ENCODE measurements at places on chromosomes 12 and 14.

DNA sequence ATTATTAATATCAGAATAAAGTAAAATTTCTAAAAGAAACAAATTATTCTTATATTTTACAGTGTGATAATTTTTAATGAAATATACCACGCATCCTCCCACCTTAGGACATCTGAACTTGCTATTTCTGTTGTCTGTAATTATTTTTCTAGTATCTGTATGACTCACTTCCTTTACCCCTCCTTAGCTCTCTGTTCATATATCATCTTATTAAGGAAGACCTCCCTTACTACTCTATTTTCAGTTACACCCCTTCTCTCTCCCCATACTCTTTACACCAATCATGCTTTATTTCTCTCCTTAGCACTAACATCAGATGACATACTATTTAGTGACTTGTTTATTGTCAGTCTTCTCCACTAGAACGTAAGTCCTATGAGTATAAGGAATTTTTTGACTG, 34.2 kb upstream of the C12orf50 start:
- DNase-seq, result no peak

GRCh38 chr14:61296151-61296550, 15.0 kb upstream of the TMEM30B start:
- DNase-seq, result no peak

GRCh38 chr12:116910280-116910644, 488 bp upstream of the FBXW8 start:
- DNase-seq, result no peak

GRCh38 chr14:71883094-71883493, 49.1 kb upstream of the RGS6 start:
- DNase-seq, result no peak

- DNase-seq, result no peak
These were observed 191.4 kb downstream of the SNAPC1 start for GRCh38 chr14:61953602-61954001.

DNA sequence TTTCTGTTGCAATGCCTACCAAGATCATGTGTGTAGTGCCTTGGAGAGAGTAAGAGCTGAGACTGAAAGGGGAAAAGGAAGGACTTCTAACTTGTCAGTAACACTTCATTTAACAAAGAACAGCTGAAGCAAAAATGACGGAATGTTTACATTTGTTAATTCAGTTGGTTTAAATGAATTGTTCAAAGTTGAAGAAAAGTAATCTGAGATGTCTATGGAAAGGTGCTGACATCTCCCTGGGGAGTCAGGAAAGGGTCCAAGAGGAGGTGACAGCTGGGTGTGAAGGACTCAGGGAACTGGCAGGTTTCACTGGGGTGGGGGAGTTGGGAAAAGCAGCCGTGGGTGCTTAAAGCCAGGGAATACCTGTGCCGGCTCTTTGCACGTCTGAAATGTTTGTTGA, 7.9 kb downstream of the TMEM63C start:
- DNase-seq, result no peak

DNA sequence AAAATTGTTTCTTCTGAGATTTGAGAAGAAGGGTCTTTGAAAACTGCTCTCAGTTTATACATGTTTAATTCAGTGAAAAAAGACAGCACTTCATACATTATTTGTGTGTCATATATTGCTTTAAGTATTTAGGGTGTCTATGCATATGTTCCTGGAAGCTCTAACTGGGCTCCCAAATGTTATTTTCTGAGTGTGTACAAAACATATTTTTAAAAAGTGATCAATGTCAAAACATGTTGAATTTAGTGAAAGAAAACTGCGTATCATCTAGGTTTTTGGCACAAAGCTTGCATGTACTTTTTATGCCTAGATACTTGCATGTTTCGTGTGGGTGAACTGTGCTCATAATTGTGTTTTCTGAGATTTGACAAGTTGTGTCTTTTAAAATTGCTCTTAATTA, 81.6 kb downstream of the ASCL4 start:
- no peak for DNase-seq

- no peak for DNase-seq
These were observed 48.5 kb downstream of the CYP46A1 start for GRCh38 chr14:99732436-99733210.

DNA sequence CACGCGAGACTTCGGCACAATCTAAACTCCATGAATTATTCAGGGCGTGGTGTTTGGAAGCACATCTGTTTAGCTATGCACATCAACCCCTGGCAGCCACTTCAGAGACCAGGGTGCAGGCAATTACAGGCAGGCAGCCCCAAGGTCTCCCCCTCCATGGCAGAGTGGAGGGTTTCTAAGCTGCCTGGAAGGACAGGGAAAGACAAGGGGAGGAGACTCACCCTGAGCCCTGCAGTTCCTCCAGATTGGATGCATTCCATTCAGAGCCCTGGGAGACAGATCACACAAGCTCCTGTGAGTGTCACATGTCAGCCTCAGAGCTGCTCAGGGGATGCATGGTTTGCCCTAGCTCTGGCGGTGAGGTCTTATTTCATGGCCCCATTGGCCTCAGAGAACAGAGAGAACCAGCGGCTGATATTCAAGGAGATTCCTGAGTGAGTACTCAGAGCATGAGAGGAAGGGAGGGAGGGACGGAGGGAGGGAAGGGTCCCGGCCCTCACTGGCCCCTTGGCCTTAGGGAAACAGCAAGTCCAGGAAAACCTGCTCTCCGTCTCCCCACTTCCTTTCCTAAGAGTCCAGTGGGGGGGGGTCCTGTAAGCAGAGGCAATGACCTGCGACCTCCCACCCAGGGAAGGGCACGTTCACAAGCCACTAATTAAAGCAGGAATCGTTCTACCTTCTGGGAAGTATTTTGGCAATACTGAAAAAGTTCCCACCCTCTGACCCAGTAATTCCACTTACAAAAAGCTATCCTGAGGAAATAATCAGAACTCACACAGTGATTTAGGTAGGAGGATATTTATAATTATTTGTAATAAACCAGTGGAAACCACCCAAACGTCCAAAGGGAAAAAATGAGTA, 55.1 kb downstream of the SSH1 start:
- DNase-seq, result no peak

DNA sequence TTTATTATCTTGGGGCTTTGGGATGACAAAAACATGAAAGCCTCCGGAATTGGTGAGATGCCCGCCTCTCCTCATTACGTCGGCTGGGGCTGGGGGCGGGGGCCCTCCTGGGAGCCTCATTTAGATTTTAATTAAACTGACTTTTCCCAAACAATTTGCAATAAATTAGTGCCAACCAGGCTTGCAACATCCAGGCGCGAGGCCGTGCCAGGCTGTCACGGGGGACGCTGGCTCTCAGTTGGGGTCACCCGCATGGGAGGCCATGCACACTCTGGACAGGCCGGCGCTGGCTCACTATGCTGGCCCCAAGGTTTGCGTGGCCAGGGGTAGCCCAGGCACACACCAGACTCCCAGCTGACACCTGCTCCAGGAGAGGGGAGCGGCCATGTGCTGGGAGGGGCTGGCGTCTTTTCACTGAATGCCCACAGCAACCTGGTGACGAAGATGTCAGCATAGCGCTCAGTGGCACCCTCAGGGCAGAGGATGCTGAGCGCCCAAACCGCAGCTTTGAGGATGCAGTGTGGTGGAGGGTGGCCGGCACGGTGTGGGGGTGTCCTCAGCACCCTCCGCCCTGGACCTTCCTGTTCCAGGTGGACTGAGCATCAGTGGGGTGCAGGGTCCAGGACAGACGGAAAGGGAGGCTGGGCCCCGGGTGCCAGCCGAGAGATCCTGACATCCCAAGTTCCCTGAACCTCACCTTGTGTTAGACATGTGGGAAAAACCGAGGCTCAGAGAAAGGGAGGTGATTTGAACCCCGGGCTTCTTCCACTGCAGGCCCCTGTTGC, 190.8 kb upstream of the C14orf180 start:
- DNase-seq, result no peak

DNA sequence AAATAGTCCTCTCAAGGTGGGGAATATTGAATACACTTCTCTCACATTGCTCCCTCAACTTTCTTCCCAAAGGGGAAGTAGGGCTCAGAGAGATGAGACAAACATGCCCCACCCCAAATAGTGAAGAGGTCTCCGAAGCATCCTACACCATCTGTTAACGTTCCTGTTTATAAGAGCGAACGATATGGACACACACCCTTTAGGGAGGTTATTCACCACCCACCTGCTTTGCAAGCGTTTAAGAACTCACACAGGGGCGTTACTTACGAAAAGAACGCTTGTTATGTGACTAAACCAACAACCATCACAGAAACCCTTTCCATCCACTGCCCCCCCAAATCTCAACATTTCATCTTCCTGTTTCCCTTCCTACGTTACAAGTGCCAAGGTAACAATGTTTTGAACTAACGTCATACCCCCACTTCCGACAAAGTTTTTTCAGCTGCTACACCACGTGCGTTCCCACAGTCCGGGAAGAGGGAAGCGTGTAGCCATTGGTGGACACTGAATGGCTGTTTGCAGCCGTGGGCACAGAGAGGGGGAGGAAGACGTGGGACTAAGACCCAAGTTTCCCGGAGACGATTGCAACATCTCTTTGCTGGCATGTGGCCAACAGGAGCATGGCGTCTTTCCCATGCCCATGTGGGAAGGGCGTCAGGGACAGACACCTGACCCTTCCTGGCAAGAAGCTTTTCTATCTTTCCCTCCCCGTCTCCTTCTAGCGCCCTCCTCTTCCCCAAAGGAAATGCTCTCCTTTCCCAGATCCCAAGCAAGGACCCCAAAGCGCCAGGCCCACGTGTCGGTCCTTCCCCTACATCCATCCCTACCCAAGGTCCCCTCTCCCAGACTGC, 1.2 kb downstream of the YBX3 start:
- no peak for DNase-seq
